Activated CD4-positive, alpha-beta T cell treated with anti-CD3 and anti-CD28 coated beads for 24 hours (primary cell): ENCODE measurements at places on chromosomes 5 and 9.

DNA sequence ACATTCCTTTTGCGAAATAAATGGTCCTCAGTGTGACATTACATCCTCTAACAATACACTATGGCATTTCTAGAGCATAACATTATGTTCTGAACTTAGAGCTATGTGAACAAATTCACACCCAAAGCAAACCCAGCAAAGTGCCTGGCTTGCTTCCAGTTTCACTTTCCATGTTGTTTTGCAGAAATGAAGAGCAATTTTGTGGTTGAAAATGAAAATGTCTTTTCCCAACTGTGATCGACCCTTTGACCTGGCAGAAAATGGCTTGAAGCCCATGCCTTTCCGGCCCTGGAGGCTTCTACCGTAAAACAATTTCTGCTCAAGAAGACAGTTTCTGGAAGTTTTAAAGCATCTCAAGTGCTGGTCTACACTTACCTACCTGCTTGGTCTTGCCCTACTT lies 344.7 kb upstream of the RGMB start:
- no peak for DNase-seq

DNA sequence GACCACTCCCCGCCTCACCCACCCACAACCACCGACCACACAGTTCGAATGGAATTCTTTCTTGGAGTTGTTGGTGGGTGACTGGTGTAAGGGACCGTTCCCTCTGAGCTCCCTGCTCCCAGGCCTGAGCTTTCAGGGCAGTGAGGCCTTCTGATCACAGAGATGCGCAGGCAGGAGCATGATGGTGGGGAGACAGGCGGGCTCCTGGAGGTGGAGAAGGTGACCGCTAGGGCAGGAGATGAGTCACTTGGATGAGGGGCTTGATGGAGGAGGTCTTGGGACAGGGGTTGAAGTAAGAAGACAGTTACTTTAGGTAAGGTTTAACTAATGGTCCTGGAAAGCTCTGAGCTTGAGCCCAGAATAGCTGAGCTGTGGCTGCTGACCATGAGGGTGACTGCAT lies 88.5 kb downstream of the HSPA4 start:
- DNase-seq = no peak

DNA sequence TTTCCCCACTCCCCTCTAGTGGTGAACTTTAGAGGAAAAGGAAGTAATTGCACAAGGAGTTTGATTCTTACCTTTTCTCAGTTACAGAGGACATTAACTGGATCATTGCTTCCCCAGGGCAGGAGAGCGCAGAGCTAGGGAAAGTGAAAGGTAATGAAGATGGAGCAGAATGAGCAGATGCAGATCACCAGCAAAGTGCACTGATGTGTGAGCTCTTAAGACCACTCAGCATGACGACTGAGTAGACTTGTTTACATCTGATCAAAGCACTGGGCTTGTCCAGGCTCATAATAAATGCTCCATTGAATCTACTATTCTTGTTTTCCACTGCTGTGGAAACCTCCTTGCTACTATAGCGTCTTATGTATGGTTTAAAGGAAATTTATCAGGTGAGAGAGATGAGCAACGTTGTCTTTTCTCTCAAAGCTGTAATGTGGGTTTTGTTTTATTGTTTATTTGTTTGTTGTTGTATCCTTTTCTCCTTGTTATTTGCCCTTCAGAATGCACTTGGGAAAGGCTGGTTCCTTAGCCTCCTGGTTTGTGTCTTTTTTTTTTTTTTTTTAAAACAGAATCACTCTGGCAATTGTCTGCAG lies 25.3 kb downstream of the SLC22A5 start:
- no peak for DNase-seq

DNA sequence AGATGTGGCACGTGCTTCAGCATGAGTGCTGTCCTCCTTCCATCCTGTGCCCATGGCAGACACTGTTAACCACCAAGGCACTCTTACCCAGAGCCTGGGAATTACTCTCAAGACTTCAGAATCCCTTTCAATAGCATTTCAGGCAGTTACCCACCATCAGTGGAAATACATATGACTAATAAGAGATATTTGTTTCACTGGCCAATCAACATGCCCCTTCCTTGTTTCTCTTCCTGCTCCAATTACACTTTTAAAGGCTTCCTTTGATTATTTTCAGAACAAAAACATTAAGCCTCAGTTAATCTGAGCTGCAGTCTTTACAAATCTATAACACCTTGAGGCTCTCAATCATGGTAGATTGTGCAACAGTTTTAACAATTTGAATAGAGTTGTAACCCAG lies 70.8 kb downstream of the PRELID2 start:
- no peak for DNase-seq

DNA sequence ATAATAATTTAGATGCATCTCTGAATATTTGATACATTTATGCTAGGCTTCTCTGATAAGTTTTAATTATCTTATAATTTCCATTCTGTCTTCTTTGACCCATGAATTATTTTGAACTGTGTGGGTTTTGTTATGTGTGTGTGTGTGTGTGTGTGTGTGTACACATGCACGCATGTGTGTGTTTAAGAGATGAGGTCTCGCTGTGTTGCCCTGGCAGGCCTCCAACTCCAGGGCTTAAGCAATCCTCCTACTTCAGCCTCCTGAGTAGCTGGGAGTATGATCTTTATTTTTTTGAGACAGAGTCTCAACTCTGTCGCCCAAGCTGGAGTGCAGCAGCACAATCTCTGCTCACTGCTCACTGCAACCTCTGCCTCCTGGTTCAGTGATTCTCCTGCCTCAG lies 75.4 kb downstream of the NDUFAF2 start:
- no peak for DNase-seq

DNA sequence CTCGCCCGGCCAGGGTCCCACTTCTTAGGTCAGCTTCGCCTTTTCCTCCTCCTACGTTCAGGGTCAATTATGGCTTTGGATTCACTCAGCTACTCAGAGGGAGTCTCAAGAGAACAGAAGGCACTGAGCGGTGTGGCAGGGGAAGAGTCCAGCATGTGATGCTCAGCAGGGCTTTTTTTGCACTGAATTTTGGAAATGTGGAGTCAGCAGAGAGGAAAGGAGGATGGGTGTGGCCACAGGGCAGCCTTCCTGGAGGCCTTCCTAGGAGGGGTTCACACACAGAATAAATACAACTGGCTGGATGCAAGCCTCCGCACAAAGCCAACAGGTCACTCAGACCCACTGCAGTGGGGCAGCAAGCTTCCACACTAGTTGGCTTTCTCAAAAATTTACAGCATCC lies 4.8 kb downstream of the NAIF1 start:
- no peak for DNase-seq
